ENCODE measurements at places on chromosomes 6 and 20.

- DNase-seq, result no peak
Measured at GRCh38 chr6:25025919-25026301, 90.2 kb upstream of the RIPOR2 start.

DNA sequence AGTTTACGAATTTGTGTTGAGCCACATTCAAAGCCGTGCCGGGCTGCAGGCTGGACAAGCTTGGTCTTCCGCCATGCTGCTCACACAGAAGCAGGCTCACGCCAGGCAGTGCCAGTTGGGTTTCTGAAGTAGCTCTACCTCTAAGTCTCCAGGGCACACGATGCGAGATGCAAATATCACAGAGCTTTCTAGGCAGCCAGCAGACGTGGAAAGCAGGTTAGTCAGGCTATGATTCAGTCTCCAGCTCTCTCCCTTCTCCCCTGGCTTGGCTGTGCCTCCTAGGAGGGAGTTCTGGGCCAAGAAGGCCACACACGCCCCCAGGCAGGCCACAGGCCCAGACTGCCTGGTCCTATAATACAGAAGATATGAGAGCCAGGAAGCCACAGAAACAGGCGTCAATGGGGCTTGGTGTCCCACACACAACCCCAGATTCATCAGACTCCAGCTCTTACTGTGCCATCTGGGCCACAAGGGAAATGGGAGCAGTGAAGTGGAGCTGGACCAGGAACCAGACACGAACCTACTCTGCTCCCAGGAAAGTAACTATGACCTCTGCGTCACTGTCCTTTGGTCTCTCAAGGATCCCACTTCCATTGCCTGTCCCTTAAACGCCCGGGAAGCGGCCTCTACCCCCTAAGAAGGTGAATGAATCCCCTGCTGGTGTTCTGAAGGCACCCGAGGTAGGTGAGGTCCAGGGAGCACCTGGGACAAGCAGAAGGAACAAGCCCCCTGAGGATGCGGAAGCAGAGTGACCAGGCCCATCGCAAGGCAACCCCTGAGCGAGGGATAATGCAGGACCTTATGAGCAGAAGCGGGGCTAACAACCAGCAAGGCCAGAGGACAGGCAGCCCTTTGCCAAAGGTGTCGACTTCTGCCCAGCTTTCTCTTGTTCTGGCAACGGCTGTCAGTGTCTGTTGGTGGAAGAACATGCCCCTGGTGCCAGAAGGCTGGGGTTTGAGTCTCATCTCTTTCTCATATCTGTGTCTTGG is 61.2 kb downstream of the GFOD1 start:
- DNase-seq, result no peak

DNA sequence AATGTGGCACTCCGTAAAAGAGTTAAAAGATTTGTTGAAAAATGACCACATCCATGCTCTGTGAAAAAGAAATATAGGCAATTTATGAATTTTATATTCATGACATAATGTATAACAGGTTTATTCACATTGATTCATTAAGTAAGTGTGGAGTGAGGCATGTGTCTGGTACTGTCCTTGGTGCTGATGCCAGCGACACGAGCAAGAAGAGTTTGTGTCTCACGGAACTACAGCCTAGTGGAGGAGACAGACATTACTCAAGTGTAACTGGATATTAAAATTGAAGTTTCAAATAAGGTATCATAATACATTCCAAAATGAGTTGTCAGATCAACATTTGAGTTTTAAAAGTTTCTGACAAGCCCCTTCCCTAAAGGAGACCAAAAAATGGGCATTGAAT is 158.2 kb upstream of the PRND start:
- no peak for DNase-seq

GRCh38 chr20:40584130-40584809 is 104.8 kb downstream of the MAFB start:
- DNase-seq, result no peak

GRCh38 chr20:10216146-10216791 is 2.4 kb upstream of the SNAP25 start:
- DNase-seq, result no peak

DNA sequence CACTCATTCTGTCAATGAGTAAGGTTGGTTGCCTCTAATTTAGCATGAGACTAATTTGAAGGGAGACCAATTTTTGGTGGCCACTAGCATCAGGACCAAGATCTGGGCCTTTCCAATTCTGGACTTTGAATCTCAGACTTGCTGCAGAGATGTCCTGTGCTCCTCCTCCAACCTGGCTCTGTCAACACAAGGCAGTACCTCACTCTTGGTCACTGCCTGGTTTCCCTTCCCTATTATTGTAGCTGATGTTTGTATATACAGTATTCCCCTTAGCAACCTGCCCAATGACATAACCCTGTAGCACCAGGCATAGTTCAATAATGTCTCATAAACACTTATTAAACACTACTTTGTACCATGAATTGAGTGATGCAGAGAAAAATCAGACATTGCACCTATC is 50.4 kb downstream of the UNC5CL start:
- no peak for DNase-seq

- no peak for DNase-seq
Measured at GRCh38 chr20:57526087-57526884, 1.3 kb upstream of the CTCFL start.

DNA sequence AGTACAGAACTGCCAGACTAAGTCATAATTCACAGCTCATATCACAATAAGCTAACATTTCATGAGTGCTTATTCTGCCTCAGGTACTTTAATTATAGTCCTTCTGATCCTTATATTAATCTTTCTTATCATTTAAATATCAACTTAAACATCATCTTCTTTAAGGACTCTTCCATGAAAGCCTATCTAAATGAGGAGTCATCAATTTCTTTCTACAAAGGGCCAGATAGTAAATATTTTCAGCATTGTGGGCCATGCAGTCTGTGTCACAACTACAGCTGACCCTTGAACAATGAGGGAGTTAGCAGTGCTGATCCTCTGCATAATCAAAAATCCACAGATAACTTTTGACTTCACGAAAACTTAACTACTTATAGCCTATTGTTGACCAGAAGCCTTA is 306.4 kb downstream of the TSHZ2 start:
- no peak for DNase-seq

DNA sequence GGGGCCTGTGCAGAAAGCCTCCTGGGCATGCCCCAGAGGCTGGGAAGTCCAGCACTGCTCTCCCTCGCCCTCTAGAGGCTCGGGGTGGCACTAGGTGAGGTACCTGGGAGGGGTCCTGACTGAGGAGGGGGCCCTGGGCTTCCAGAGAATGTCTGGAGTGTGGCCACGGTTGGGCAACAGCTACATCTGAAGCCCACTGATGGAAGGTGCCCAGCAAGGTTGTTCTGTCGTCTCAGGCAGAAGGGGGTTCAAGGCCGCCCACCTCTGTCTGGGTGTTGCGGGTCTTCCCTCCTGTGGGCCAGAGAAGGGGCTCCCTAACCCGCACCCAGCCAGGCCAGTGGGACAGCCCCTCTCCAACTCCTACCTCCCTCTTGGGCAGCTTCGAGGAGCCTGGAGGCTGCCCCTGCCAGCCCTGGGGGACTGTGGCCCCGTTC is 11.4 kb upstream of the VEGFA start:
- DNase-seq, result no peak

- DNase-seq, result no peak
Measured at GRCh38 chr6:40551966-40552505, 35.1 kb downstream of the LRFN2 start.

DNA sequence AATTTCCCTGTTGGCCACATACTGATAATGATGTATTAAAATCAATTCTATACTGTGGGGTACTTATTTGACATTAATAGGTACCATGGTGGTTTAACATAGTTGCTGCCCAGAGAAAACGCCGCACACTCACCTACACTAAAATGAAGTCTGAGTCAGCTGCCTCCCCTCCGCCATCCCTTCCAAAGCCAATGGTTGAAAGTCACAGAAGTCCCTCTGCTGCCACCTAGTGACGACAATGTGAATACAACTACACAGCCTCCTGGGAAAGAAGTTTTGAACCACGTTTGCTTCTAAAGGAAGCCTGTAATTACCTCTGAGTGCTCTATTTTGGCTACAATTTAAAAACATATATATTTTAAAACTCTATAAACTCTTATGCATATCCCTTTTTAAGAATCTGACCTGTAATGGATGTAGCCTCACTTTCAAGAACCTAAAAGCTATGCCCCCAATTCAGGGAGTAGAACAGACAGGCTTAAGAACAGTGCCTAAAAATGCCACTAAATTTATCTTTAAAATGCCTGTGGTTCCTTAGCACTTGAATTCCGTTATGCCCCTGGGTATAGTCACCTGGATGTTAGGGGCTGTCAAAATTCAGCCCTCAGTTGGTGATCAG is 20.6 kb upstream of the ECI2 start:
- DNase-seq, result no peak

DNA sequence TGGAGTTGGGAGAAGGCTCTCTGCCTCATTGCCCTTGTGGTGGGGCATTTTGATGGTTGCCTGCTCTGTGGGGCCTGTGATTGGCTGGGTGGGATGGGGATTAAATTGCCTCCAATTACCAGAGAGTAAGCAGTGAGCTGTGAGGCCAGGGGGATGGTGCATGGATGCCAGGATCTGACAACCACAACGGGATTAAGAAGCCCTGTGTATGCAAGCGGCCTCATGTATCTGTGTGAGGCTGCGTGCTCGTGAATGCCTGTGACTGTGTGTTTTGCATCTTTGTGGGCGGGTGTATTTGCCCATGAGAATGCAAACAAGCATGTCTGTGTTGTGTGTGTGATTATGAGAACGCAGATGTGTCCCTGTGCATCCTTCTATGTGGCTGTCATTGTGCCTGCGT is 46.1 kb downstream of the CD40 start:
- no peak for DNase-seq

- no peak for DNase-seq
Measured at GRCh38 chr6:130841128-130841728, 14.0 kb downstream of the SMLR1 start.

GRCh38 chr6:137370871-137371633 is 123.1 kb downstream of the OLIG3 start:
- no peak for DNase-seq

GRCh38 chr6:105509506-105510331 is 106.8 kb upstream of the PREP start:
- DNase-seq, result no peak

DNA sequence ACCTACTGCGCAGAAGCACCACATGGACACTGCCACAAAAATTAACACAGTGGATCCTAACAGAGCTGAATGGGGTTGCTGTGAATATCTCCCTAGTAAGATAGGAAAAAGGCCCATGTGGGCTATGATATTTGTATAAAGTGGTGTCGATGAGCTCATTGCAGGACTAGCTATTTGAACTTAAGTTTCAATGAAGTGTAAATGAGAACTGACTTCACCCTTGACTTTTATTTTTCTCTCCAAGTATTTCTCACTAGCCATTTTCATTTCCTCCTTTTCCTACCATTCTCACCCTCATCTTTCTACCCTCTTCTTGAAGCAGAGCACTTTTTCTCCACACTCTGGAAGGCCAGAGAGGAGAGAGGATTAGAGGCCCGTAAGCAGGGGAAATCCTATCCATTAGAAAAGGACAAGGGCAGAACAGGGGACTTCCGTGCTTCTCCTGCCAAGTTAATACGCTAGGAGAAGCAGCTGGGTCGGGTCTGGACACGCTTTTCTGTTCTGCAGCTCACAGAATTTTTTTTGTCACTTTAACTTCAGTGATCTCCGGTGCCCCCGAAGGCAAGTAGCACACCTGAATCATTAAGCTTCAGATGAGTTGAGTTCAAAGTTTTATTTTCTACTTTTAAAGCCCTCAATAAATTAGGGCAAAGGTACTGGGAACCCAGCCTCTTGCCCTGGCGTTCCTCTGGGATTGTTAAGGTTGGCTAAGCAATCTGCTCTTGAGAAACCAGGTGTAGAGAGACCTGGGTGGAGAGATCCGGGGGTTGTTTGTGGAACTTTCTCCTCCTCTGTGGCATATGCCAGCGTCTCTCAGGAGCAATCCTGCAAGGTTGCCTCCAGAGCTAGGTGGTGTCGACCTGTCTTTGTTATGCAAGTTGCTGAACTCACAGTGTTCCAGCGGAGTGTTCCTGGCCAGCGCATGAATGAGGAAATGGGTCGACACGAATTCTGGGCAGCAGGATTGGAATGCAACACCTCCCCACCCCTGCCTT is 56.2 kb upstream of the ARID1B start:
- DNase-seq, result no peak

DNA sequence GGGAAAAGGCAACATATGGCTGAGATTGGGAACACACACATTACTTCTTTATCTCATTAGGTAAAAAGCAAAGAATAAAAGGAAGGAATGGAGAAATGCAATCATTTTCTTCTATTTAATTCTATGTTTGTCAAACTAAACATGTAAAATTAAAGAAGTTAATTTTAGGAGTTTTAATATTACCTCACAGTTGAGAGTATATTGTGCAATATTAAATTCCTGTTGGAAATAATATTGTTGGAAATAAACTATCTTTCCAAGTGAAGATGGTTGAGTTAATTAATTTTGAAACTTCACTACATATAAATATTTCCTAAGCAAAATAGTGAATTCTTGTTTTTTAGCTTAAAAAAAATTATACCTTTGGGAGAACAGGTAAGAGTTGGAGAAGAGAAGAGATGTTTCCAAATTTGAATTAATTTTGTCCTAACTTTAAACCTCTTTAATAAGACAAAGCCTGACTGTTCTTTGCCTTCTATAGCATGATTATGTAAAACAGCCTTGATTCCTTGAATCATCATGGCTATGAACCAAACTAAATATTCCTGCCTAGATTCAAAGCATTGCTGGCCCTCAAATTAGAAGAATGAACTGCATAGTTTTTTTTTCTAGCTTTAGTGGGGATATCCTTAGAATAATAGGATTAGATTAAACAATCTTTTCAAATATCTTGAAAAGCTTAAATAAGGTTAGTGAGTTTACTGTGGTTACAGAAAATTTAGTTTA is 1349.1 kb upstream of the ADGRB3 start:
- no peak for DNase-seq

DNA sequence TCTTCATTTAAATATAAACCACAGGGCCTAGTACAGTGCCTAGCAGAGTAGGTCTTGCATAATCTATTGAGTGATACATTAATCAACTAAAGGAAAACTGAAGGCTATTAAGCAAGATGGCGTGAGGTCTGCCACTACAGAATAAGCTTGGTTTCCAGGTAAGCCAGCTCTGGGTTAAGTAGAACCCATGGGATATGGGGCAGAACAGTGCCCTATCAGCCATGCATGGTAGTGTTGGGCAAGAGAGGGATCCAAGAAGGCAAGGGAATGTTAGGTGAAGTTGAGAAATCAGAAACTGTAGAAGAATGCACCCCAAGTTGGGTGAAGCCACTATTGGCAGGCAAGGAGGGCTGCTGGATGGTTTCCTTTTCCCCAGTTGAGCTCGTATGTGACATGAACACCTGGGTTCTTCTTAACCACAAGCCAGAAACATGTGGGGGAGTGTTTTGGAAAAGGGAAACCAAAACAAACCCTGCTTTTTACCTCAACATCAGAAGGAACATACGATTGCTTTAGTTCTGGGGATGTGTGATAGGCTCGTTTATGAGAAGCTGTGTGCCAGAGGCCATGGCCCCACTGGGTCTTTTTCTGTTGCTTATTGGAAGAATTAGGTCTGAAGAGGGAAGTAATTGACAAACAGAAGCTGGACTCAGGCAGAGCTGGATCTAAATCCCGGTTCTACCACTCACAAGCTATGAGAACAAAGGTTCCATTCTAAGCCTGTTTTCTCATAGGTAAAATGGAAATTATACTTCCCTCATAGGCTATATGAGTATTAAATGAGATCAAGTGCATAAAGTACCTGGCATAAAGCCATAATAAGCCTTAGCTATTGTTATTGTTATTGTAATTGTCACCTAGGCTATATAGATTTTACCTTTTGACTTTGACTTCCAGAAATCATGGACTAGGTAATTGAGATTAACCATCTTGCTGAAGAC is 33.5 kb downstream of the NEDD9 start:
- no peak for DNase-seq
